ENCODE measurements at places on chromosomes 1 and 21.

DNA sequence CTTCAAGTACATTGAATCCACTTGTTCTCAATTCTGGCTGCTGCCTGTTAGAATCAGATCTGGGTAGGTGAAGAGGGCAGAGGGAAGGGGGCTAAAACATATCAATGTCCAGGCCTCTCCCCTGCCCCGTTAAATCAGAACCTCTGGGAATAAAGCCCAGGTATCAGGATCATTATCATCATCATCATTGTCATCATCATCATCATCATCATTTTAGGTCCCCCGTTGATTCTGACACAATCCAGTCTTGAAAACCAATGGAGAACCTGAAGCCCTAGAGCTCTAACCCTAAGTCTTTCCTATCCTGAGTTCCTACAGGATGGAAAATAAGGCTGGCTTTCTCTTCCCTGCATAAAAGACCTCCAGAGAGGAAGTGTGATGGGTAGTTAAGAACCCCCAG, 93.1 kb downstream of the TAS1R2 start:
- no peak for DNase-seq

- no peak for DNase-seq
Measured at GRCh38 chr1:22184892-22185612, 42.2 kb upstream of the WNT4 start.

- no peak for DNase-seq
Measured at GRCh38 chr1:214004014-214004413, 16.2 kb downstream of the PROX1 start.

GRCh38 chr1:109256971-109257681, 7.8 kb downstream of the CELSR2 start:
- no peak for DNase-seq

DNA sequence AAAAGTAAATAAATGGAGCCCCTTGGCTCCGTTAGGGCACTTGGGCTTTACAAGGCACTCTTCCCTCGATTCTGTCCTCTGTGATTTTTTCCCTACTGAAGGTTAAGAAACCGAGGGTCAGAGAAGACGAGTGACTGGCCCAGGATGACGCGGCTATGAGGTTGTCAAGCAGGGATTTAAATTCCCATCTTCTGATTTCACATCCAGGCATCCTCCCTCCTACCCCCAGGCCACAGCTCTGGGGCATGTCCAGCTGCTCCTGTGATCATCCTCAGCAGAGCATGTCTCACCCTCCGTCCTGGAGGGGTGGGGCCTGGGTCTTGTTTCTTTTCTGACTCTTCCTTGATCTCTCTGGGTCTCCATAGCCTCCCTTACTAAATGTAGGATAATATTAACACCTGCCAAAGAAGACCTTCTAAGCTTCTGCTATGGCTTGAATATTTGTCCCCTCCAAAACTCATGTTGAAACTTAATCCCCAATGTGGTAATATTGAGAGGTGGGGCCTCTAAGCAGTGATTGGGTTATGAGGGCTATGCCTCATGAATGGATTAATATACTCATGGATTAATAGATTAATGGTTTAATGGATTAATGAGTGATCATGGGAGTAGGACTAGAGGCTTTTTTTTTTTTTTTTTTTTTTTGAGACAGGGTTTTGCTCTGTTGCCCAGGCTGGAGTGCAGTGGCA, 4.6 kb downstream of the CRYBG2 start:
- no peak for DNase-seq

GRCh38 chr1:84090447-84091245, 53.4 kb upstream of the PRKACB start:
- no peak for DNase-seq

- no peak for DNase-seq
Measured at GRCh38 chr1:183038333-183038866, 15.2 kb downstream of the LAMC1 start.

- DNase-seq = no peak
Measured at GRCh38 chr1:151011154-151011850, 3.1 kb downstream of the PRUNE1 start.

GRCh38 chr1:197139169-197139568, 7.3 kb downstream of the ASPM start:
- DNase-seq = no peak

DNA sequence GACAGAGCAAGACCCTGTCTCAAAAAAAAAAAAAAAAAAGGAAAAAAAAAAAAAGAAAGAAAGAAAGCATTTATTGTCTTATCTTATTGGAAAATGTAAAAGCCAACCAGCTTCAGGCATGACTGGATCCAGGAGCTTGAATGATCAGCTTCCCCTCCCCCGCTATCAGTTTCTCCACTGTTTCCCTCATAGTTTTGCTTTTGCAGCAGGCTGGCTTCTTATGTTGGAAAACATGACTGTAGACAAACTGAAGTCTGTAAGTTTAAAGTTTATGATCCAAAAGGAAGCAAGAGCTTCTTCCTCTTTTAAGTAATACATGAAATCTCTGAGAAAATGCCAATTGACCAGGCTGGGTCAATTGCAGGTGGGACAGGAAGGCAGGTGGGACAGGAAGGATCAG, 52.2 kb downstream of the FHAD1 start:
- no peak for DNase-seq

GRCh38 chr1:97781762-97782337, 139.0 kb downstream of the DPYD start:
- no peak for DNase-seq

- DNase-seq = no peak
Measured at GRCh38 chr1:42012852-42013251, 94.1 kb upstream of the HIVEP3 start.

Data from activated CD8-positive, alpha-beta memory T cell treated with anti-CD3 and anti-CD28 coated beads for 4 hours (primary cell).